Stimulated activated CD8-positive, alpha-beta memory T cell treated with anti-CD3 and anti-CD28 coated beads, Interleukin-7, amount 100 ng/mL, for 4 hours (primary cell): ENCODE measurements at places on chromosomes 2 and 18.

GRCh38 chr2:10166676-10167292 is 44.2 kb downstream of the RRM2 start:
- no peak for DNase-seq

DNA sequence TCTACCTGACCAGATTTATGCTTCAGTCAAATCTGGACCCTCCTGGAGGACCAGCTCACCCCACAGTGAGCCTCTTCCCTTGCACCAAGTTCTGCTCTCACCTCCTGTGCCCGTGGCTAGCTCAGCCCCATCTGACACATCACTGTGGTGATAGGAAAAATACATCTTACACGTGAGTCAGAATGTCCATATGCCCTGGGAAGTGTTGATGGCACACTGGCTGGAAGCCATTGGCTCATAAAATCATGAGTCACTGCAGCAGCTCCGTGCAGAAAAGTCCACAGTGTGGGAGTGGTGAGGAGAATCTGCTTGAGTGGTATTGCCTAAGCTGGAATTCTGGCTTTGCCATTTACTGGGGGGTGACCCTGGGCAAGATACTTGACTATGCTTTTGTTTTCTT is 42.6 kb upstream of the RAPGEF4 start:
- DNase-seq: peak; percentile 30

GRCh38 chr2:9991221-9991620 is 39.7 kb downstream of the GRHL1 start:
- no peak for DNase-seq

DNA sequence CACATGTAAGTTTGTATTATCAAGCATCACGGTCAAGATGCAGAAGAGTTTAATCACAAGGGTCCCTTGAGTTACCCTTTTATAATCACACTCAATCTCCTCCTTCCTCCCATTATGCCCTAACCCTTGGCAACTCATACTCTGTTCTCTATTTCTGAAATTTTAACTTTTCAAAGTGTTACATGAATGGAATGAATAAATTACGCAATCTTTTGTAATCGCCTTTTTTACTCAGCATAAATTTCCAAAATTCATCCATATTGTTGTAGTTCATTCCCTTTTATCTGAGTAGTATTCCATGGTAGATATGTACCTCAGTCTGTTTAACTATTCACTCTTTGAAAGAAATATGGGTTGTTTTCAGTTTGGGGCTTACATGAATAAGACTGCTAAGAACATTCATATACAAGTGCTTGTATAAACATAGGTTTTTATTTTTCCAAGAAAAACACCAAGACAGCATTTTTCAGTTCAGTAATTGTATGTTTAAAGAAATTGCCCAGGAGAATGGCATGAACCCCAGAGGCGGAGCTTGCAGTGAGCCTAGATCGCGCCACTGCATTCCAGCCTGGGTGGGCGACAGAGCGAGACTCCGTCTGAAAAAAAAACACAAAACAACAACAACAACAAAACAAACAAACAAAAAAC is 430.9 kb upstream of the KCNH7 start:
- DNase-seq: no peak

DNA sequence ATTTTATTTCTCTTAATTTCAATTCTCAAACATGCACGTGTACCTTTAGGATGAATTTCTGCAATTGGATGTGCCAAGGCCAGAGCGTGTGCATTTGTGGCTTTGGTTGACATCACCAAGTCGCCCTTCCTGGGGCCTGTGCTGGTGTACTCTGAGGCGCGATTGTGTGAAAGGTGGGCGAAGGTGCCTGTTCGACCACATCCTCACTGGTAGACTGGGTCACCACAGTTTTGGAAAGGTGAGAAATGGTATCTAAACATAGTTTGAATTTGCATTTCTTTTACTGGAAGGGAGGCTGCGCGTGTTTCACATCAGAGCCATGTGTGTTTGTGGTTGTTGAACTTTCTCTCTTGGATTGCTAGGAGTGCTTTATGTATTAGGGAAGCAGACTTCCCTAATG is 89.8 kb downstream of the LDLRAD4 start:
- DNase-seq: no peak

DNA sequence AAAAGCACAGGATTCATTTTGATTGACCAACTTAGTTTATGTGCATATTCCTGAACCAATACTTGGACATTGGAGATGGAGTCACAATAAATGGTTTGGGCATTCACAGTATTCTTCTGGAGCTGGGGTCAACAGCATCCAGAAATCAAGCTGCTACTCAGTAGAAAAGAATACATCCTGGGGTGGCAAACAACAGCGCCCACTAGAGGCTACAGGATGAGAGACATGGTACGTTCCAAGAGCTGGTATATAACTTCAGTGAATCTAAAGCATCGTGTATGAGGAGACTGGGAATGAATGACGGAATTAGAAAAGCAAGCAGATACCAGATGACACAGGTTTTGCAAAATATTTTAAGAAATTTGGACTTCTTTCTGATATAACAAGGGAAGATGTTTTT is 142.9 kb upstream of the FIGN start:
- no peak for DNase-seq

- DNase-seq: no peak
Measured at GRCh38 chr2:237391140-237391539, 22.8 kb downstream of the COL6A3 start.

- DNase-seq: no peak
Measured at GRCh38 chr2:37284381-37284780, 40.3 kb downstream of the PRKD3 start.

- DNase-seq: no peak
Measured at GRCh38 chr18:5253910-5254309, 41.6 kb downstream of the ZBTB14 start.

GRCh38 chr18:28576941-28577340 is 400.0 kb upstream of the CDH2 start:
- no peak for DNase-seq

GRCh38 chr2:129905664-129906081 is 73.8 kb upstream of the RAB6C start:
- DNase-seq: no peak

- DNase-seq: no peak
Measured at GRCh38 chr2:75894170-75894569, 183.5 kb upstream of the GCFC2 start.

DNA sequence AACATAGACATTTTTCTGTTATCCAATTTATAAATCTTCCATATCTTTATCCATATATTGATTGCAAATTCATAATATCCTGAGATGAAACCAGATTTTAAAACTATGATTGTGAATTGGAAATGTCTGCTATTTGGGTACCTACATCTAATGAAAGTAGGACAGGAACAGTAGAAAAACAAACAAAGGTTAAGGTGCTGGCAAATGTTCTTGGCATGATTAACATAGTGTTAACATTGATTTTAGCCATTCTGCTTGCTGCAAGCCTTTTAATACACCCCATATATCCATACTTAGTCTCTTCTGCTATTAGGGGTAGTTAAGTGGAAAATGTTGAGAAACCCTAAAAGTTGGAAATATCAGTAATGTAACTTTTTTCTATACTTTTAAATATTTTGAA is 152.0 kb downstream of the KCNJ3 start:
- DNase-seq: no peak

GRCh38 chr18:48803951-48804855 is 146.6 kb downstream of the SMAD7 start:
- DNase-seq: no peak

DNA sequence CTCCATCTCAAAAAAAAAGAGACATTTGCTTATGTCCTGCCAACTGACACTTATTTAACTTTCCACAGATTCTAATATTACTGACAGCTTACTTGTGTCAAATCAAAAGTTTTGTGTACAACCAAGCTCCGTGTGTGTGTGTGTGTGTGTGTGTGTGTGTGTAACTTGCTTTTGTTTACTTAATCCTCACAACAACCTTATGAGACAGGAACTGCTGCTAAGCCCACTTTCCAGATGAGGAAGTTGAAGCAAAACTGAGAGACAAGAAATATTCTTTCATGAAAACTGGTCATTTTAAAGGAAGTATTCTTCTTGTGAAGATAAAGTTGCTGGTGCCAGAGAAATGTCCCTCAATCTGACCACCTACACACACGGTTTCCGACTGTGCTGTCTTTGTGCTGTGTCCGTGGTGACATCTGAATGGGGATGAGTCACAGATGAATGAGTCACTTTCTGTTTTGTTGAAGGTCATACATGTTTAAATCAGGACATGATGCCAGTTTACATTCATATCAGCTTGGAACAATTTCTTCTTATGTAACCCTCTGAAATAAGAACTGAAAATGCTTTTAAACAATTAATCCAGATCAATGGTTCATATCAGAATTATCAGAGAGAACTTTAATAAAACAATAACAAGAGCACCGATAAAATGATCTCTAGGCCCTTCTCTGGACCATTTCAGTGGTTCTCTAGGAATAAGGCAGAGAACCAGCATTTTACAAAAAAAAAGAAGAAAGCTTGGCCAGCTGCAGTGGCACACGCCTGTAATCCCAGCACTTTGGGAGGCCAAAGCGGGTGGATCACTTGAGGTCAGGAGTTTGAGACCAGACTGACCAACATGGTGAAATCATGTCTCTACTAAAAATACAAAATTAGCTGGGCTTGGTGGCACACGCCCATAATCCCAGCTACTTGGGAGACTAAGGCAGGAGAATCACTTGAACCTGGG is 95.5 kb downstream of the THNSL2 start:
- no peak for DNase-seq

GRCh38 chr18:49021433-49022129 is 70.8 kb upstream of the SMAD7 start:
- DNase-seq: peak; percentile 3

GRCh38 chr2:102181919-102182635 is 4.7 kb upstream of the IL1RL2 start:
- no peak for DNase-seq

GRCh38 chr2:128379021-128380015 is 60.6 kb upstream of the HS6ST1 start:
- DNase-seq: no peak

GRCh38 chr2:10221976-10222870 is 80.5 kb upstream of the HPCAL1 start:
- DNase-seq: no peak

DNA sequence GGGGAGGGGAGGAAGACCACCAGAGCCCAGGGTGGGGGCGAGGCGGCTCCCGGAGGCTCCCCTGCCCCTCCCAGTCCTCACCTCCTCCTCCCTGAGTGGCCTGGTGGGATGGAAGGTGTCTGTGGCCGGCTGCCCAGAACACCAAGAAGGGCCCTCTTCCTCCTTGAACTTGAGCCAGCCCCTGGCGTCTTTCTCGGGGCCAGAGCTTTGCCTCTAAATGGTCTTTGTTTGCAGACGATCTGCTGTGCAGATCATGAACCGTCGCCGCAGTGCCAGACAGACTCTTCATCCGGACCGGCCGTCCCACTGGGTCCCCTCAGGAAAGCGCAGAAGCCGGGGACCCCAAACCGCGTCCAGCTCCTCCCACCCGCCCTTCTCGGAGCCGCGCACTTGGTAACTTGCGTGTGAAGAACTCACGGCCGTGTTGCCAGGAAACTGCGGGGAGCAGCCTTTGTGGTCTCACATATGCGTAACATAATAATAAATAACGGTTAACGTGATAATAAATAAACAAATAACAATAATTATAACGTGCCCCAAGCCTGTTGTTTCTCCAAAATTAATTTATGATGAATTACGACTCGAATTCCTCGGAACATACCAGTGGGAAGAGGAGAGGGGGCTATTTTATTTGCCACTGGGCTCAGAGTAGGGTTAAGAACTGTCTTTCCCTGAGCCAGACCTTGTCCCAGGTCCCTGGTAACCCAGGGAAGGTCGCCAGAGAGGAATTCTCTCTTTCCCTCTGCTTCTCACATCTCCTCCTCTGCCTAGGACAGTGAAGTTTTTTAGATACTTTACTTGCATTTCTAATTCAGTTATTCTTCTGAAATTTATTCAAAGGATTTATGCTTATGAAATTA is 41.0 kb downstream of the PTGR3 start:
- no peak for DNase-seq

- no peak for DNase-seq
Measured at GRCh38 chr2:95574506-95574905, 17.3 kb upstream of the TRIM43 start.

- no peak for DNase-seq
Measured at GRCh38 chr2:28629910-28630309, 121.7 kb upstream of the PPP1CB start.

DNA sequence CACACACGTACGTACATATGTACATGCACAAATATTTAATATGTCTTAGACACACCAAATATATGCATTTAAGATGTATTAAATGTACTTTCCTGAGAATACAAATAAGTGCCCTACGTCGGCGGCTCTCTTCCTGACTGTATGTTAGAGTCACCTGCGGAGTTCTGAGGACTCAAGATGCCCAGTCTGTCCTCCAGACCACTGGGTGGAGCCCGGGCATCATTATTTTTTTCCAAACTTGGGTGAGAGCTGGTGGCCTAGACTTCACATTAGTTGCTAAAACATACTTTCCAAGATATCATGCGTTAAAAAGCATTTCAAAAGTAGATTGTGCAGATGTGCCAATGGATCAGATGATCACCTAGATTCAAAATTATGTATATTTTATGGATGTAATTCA is 2.9 kb downstream of the IL18R1 start:
- no peak for DNase-seq

DNA sequence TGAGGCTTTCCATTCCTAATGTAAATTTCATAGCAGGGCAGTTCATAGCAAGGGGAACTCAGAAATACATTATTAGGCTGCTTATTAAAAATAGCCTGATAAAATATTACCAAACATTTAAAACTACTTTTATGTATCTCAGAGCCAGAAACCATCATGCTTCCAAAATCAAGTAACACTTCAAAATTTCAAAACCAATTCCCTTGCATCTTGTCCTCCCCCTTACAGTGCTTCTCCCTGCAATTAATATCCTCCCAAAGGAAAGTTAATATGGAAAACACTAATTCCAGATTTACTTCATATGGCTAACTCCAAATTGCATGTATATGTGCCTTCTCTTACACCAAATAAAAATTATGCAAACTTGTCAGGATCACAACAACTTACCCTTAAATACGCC is 6.6 kb downstream of the PLEKHH2 start:
- DNase-seq: no peak

DNA sequence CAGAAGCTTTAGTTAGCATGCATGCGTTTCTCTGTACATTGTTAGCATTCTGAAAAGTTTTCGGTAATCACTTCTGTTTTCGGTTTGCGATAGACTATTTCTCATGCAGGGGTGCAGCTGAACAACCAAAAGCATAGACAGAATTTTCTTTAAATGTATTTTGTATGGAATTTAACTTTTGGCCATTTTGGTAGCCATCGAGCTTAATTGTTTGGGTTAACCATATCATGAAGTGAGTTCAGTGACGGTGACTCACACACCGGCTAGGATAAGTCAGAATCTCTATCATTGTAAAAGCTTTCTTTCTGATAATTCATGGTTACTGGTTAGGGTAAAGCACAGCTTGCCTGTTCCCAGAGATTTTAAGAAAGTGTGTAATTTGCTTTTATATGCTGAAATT is 107.2 kb downstream of the CD226 start:
- no peak for DNase-seq

- no peak for DNase-seq
Measured at GRCh38 chr2:238851026-238851425, 3.1 kb downstream of the TWIST2 start.
